ENCODE measurements at places on chromosomes 13 and 19.

DNA sequence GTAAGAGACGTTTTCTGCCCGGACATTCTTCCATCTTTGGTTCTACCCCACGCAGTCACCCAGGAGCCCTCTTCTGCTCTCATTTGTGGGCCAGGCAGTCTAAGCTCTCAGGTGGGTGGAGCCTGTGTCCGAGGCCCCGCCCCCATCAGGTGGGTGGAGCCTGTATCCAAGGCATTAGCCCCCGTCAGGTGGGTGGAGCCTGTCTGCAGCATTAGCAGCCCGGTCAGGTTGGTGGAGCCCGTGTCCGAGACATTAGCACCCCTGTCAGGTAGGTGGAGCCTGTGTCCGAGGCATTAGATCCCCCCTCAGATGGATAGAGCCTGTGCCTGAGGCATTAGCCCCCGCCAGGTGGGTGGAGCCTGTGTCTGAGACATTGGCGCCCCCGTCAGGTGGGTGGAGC is 45.5 kb upstream of the C13orf46 start:
- DNase-seq = no peak

- DNase-seq = no peak
Observed at GRCh38 chr13:95245071-95245470, 56.2 kb downstream of the ABCC4 start.

DNA sequence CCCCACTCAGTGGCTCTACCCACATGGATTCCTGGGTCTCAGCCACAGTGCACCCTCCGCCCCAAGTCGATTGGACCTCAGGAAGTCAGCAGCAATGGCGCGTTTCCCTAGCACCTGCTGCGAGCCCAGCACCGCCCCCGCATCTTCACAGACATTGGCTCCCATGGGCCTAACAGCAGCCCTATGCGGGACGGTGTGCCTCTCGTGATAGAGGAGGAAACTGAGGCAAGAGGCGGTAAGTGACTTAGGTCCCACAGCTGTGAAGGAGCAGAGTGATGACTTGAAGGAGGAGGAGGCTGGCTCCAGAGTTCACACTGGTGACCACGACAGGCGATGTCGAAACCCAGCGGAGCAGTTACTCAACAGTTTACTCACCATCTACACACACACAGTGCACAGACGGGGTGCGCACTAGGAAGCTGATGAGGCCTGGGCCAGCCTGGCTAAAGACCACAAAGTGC is 104.5 kb upstream of the SOX1 start:
- no peak for DNase-seq

- DNase-seq = no peak
Observed at GRCh38 chr19:1411255-1412191, 4.1 kb downstream of the DAZAP1 start.

DNA sequence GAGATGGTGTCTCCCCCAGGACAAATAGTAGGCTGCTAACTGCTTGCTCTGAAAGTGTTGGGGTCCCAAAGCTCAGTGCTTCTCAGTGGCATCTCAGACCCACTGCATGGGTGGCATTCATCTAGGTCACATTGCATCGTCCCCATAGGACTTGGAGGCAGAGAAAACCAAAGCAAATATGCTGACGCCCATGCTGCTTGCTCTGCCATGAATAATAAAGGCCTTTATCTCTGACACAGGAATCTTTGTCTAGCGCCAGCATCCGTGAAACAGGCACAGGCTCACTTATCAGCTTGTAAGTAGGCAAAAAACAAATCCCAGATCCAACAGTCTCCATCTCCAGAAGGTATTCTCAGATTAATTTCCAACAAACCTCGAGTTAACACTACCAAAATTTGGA is 18.9 kb upstream of the IPO5 start:
- DNase-seq = no peak

GRCh38 chr13:33263484-33263883 is 22.1 kb downstream of the STARD13 start:
- no peak for DNase-seq

- no peak for DNase-seq
Observed at GRCh38 chr13:28440774-28441504, 54.0 kb downstream of the FLT1 start.

DNA sequence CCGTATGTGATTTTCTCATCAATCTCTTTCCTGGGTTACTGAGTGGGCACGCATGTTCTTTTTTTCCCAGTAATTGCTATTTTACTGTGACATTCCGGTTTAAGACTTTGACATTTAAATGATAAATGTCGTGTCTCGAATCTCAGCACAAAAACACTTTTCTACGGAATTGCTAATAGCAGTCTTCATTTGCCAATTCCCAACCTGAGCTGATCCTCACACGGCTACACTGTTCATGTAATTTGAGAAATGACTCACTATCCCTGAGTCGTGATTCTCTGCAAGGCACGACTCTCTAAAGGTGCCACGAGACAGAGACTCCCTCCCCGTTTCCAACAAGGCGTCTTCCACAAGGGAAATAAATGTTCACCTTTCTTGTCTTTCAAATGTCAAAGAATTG is 88.7 kb upstream of the USP29 start:
- no peak for DNase-seq

GRCh38 chr13:76014406-76015318 is 378.5 kb downstream of the LMO7 start:
- DNase-seq = no peak

GRCh38 chr19:1399745-1400144 is 1.6 kb downstream of the GAMT start:
- no peak for DNase-seq

- peak; percentile 41 for DNase-seq
Observed at GRCh38 chr19:54162241-54162805, 2.8 kb upstream of the LENG1 start.

DNA sequence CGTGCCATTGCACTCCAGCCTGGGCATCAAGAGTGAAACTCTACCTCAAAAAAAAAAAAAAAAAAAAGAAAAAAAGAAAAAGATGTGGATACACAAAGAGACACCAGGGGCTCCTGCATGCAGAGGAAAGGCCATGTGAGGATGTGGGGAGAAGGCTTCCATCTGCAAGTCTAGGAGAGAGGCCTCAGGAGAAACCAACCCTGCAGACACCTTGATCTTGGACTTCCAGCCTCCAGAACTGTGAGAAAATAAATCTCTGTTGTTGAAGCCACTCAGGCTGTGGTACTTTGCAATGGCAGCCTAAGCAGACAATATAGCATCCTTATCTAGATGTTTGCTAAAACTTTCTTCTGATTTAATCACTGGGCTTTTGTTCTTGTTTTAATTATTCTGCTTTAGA is 50.3 kb downstream of the POLR1D start:
- DNase-seq = no peak

DNA sequence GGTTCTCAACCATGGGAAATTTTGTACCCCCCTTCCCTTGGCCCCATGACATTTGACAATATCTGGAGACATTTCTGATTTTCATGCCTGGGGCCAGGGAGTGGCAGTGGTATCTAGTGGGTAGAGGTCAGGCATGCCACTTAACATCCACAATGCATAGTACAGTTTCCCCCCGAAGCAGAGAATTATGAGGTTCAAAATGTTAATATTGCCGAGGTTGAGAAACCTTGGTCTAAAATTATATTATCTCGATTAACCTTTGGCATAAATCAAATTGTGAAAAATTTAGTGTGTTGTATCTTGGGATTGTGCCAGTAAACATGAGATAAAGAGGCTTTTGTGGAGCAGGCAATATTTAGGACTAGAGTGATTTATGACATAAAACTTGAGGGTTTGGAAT is 147.9 kb downstream of the LMO7 start:
- DNase-seq = no peak

DNA sequence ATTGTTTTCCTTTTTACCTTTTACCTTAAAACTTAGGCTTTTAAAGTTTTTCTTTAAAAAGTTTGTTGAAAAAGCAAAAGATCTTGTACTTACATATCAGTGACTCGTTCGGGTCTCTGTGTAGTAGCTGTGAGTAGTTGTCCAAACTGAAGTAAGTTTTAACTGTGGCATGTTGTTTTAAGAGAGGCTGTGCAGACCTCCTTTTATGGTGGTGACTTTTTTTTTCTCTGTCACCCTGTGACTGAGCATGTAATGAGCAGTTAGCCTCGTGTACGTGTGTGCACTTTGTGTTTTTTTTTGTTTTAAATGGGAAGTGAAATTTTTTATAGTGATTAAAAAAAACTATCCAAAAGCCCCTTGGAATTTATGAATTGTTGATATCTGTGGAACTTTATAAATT is at the start of gene GPR183:
Gene GPR183 (minus strand): TSS at position 153 of the 400 bp plus-strand sequence. CDS start 11,254 bp downstream, outside the sequence.
- no peak for DNase-seq

DNA sequence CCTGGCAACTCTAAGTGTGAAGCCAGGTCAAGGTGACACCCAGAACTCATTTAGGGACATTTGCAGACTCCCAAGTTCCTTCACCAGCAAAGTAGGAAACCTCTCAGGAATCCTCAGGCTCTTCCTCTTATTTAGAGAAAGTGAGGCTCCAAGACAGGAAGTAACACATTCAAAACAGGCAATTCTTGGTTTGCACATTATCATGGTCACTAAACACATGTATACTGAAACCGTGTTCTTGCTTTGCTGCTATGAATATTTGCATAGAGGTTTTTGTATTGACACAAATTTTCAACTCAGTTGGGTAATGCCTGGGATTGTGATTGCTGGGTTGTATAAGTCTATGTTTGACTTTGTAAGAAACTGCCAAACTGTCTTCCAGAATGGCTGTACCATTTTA is 13.2 kb upstream of the URI1 start:
- no peak for DNase-seq

DNA sequence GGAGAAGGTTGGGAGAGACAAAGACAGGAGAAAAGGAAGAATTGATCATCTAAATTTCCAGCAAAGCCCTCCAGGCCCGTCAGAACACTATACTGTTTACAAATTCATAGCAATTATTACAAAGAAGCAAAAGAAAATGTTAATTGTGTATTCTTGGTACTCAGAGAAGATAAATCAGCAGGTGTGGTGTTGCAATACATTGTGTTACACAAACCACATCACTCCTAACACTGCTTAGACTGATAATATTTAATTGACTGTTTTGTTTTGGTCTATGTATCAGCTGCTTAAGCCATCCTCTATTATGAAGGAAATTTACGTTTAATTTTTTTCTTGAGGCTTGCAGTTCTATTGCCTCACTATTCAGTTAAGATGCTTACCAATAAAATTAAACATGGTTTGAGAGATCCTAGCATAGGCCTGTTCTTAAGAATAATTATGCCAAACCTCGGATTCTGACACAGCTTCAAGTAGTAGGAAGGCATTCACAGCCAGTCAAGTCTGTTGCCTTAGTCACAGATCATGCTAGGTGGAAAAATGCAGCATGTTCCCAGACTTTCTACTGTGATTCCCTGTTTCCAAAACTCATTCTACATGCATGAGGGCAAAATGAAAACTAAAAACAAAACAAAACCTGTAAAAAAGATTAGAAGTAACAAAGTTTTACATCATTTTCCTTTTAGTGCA is 129.2 kb downstream of the TBC1D4 start:
- no peak for DNase-seq

DNA sequence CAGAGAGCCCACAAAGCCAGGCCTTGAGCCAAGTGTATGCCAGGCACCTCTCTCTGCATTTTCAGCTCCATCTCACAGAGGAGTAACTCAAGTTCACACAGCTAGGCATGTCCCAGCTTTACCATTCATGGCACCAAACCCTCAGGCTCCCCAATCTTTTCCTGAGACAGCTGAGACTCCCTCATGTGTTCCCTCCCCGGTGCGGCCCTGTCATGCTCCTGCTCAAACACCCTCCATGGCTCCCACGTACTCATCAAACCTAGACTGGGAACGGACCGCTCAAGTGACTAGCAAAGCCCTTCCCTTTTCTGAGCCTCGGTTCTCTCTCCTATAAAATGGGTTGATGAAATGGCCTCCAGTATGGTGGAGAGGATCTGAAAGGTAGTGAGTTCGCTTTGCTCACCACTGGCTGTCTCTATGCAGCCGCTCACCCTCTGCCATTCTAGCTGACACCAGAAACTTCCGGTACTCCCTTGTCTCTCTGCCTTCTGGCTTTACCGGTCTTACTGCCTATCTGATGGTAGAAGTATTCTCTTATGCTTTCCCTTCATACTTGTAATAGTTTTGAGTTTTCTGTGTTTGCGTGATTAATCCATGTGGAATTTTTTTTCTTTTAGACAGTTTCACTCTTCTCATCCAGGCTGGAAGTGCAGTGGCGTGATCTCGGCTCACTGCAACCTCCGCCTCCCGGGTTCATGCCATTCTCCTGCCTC is 7.8 kb upstream of the SLC44A2 start:
- DNase-seq = no peak

GRCh38 chr13:27605610-27606200 is 14.6 kb downstream of the LNX2 start:
- no peak for DNase-seq

DNA sequence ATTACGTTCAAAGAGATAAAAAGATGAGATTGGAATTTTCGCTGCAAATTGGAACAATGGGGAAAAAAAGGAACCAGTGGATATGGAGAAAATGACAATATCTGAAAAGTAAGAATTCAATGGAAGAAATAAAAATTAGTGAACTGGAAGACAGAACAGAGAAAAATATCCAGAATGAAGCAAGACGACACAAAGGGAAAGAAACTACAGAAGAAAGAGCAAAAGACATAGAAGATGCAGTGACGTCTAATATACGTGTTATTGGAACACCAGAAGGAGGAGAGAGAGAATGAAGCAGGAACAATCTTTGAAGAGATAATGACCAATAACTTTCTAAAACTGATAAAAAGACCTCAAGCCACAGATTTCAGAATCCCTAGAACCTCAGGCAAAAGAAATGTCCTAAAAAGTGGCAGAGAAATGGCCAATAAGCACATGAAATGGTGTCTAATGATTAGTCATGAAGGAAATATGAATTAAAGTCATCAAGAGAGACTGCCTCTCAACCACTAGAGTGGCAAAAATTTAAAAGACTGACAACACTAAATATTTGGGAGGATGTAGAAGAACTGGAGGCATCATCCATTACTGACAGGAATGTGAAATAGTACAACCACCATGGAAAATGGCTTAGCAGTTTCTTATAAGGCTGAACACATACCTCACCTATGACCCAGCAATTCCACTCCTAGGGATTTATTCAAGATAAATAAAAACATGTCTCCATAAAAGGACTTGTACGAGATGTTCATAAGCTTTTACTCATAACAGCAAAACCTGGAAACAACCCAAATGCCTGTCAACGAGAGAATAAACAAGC is 56.5 kb downstream of the GADD45B start:
- peak; percentile 16 for DNase-seq

DNA sequence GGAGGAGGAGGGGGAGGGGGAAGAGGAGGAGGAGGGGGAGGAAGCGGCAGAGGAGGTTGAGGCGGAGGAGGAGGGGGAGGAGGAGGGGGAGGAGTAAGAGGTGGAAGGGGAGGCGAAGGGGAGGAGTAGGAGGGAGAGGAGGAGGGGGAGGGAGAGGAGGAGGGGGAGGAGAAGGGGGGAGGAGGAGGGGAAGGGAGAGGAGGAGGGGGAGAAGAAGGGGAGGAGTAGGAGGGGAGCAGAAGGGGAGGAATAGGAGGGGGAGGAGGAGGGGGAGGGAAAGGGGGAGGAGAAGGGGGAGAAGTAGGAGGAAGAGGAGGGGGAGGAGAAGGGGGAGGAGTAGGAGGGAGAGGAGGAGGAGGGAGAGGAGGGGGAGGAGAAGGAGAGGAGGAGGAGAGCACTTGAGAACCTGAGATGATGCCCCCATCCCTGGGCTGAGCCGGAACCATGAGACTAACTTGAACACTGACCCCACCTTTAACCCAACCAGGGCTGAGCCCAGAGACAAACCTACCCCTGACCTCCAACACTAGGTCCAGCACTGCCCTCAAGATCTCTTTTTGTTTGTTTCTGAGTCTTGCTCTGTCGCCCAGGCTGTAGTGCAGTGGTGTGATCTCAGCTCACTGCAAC is 12.6 kb downstream of the ABCA7 start:
- DNase-seq = no peak
